ENCODE measurements at places on chromosomes 1 and 21.
A peak's percentile ranks its signal among the peaks of the same experiment; 100 is the strongest.

- DNase-seq = peak; percentile 14
These were observed 53.5 kb upstream of the TRAPPC10 start for GRCh38 chr21:43958364-43959158.

- no peak for DNase-seq
These were observed 1.7 kb upstream of the SORT1 start for GRCh38 chr1:109399326-109399957.

DNA sequence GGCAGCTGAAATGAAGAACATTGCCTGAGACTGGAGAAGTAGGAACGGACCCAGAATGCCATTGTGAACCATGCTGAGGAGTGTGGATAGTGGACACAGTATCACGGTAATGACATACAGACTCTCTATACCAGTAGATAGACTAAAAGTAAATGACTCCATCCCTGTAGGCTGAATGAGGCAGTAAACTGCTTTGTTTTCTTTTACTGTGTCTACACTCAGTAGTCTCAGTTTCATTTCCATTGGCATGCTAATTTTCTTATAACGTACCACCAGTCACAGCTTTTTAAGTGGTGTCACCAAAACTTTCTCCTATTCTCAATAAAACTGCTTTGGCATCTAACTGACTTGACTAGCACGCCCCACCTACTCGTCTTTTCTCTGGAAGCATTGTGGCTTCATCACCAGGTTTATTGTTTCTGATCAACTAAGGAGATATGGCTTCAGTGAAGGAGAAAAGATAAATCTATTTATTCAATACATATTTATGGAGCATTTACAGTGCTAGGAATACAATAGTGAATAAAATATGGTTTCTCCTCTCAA, 8.4 kb upstream of the ZNF697 start:
- DNase-seq = no peak

GRCh38 chr1:168259567-168259966, 21.1 kb upstream of the TBX19 start:
- no peak for DNase-seq

- DNase-seq = peak; percentile 14
These were observed 5.7 kb upstream of the ACOT11 start for GRCh38 chr1:54542120-54542961.

DNA sequence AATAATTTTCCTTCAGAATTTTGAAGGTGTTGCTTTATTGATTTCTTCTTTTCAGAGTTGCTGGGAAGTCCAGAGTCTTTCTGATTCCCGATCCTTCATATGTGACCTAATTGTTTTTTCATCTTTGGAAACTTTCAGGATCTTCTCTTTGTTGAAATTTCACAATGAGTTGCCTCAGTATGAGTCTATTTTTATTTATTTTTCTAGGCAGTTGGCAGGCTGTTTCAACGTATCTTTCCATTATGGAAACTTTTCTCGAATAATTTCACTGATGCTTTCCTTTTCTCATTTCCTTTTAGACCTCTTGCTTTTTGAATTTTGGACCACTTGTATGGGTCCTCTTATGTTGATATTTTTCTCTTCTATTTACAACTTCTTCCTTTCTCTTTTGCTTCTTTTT, 354.3 kb downstream of the TGFB2 start:
- no peak for DNase-seq

DNA sequence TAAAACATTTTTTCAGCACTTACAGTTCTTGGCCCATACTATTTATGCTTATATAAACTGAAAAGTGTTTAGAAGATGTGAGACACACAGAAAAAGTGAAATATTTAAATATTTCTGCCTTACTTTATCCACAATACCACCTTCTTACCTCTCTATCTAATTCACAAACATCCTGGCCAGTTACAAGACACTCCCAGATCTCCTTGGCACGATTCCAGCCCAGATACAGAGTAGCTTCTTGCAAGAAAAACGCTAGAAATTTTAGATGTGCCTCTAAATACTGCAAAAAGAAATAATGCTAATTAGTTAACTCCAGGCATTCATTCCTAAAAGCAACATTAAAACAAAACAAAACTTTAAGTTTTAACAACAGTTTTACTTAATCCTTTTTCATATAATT, 68.4 kb downstream of the USP24 start:
- DNase-seq = no peak

Measured in stimulated activated CD4-positive, alpha-beta T cell treated with anti-CD3 and anti-CD28 coated beads, TNF-alpha, amount 100 ng/mL, for 24 hours (primary cell).